HCEC 1CT (cell line): ENCODE measurements at places on chromosomes 3 and 15.

- DNase-seq = no peak
Observed at GRCh38 chr15:77702211-77702957, 69.7 kb upstream of the LINGO1 start.

GRCh38 chr15:25372298-25372697 lies 66.5 kb downstream of the UBE3A start:
- DNase-seq = peak; percentile 67

DNA sequence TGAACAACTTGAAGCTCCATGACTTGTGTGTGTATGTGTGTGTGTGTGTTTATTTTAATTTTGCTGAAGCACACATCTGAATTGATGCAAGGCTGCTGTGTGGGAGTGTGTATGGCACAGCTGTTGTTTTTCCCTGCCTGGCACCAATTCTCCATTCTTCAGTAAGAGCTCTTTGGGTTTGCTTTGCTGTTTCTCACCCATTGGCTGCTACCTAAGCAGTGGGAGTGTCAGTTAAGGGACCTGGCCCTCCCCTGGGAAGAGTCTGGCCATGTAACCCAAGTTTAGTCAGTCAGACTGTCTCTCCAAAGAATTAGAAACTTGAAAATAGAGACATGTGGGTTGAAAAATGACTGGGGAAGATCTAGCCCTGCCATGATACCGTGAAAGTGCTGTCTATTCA lies 126.2 kb upstream of the SYNPR start:
- DNase-seq = no peak

GRCh38 chr3:52433996-52434479 lies 10.9 kb downstream of the SEMA3G start:
- no peak for DNase-seq

DNA sequence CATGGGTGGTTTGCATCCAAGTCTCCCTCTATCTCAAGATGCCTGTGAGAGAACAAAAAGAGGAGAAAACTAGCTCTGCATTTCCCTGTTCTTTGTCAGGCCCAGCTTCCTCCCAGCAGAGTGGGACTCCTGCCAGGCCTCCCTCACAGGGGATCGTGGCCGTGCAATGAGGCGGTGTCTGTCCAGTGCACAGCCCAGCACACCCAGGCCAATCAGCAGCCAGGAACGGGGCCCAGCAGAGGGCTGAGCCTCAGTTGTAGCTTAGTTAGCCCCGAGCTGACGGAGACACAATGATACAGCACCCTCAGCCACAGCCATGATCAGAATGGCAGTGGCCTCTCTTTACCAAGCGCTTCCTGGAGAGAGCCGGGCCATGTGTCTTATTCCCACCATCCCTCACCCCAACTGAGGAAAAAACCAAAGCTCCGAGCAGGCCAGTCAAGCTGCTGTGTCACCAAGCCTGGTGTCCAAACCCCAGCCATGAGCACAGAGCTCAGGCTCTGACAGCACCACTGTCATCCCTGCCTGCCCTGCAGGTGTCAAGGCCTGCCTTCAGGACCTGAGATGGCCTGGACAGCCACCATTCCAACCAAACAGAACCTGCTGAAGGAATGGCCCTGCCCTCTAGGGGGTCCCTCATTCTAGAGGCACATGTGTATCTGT lies 71.1 kb downstream of the DNAJB8 start:
- no peak for DNase-seq

DNA sequence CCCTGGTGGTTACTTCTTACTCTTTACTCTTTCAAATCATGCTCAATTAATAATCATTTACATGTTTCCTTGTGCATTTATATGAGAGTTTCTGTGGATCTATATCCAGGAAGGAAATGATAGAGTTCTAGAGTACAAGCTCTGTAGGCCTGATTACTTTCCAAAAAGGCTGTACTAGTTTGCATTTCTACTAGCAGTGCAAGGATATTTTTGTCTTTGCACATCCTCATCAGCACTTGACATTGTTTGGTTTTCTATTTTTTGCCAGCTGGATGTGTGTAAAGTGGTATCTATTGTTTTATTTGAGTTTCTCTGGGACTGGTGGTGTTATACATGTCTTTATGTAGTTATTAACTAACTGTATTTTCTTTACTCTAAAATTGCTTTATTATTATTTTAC lies 19.6 kb upstream of the SLC7A14 start:
- DNase-seq = no peak

DNA sequence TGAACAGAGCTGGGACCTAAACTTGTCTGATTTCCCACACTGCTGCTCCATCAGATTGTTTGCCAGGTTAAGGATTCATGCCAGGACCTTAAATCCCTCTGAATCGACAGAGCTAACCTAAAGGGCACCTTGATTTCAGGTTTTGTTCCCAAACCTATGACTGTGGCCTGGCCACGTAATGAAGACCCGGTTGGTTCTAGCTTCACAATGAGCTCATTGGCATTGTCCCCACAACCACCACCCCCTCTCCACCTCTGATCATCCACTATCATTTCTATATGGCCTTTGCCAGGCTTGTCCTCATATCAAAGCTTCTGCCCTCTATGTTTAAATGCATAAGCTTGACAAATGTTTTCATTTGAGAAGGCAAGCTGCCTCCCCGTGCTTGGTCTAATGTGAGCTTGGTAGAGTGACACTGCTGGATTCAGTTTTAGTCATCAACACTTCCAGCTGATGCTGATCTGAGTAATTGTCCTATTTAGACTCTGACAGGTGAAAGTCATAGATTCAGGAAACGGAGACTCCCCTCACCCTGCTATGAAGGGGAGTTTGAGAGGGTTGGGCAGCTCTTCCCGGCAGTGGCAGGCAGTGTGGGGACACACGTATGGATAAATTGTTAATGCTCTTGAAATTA lies 407.1 kb upstream of the CFAP20DC start:
- DNase-seq = no peak

GRCh38 chr3:10815487-10815886 lies 541 bp upstream of the SLC6A11 start:
- DNase-seq = no peak

DNA sequence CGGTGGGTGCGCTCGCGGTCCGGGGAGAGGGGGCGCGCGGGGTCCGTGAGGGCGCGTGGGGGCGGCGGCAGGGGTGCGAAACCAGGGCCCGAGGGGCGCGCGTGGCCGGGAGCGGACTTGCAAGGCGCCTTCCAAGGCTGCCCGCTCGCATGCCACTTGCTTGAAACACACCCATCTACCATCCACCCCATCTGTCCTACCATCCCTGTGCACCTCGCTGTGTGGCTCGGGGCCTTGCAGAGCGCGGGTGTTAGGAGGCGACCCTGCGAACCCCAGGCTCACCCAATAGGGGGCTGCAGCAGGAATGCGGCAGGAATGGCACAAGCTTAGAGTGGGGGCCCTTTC lies 240 bp downstream of the CFAP100 start:
- DNase-seq = no peak

DNA sequence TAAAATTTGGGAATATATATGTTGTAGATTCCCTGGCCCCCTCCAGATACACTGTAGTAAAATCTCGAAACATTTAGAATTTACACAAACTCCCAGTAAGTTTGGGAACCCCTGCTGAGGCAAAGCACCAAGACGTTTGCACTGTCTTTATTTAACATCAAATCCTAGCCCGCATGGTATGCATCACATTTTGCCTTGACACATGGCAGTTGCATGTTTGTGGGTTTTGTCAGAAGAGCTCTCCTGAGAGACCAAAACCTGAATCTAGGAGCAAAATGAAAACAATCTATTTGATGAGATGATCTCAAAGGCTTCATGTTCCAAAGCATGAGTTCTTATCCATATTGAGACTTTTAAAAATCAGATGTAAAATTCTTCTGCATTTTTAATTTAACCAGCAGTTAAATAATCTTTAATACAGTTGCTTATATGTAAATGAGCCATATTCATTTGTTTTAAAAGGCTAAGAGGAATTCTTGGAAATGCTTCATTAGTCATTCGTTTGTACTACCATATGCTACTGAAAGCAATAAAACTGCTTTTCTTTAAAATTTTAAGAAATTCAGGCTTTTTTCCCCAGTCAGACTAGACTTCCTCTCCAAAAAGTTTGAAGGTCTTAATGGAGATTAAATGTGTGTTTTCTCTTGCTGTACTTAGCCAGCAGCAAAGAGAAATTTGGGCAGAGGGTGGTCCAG lies 105.2 kb upstream of the BOC start:
- DNase-seq = no peak

DNA sequence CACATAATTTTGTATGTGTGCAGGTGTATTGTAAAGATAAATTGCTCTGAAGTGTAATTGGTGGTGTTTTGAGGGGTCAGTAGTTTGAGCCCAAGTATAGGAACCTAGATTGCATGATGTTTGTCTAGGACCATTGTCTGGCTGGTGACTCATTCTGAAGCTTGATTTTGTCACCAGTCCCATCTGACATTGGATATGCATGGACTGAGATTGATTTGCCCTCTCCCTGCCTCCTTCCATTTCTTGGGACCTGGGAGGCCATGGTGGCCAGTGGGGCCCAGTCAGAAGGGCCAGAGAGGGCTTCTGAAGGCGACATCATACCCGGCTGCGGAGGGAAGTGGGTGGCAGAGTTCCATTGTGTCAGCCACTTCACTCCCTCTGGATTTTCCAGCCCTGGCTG lies 62.3 kb downstream of the PDIA5 start:
- no peak for DNase-seq

GRCh38 chr3:11593318-11594034 lies 50.2 kb downstream of the VGLL4 start:
- DNase-seq = no peak

- no peak for DNase-seq
Observed at GRCh38 chr3:56055546-56055945, 412.7 kb downstream of the ERC2 start.

DNA sequence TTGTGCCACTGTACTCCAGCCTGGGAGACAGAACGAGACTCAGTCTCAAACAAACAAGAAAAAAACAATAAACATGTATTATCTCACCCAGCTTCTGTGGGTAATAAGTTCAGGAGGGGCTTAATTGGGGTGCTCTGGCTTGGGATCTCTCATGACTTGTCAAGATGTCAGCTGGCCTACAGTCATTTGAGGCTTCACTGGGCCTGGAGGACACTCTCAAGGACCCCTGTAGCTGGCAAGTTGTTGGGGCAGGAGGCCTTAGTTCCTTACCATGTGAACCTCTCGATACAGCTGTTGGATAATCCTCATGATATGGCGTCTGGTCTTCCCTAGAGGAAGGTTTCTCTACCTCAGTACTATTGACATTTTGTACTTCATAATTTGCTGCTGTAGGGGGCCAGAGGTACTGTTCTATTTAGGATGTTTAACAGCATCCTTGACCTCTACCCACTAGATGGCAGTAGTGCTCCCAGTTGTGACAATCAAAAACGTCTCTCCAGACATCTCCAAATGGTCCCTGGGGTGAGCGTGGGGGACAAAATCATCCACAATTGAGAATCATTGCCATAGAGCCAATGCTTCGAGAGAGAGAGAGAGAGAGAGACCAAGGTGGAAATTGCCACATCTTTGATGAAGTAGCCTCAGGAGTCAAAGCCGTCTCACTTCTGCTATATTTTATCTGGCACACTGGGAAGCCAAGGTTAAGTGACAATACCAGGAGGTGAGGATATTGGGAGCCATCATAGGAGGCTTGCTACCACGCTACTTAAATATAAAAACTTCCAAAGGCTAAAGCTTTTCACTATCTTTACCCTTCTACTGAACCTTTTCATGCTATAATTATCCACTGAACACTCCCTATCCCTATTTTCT lies 23.9 kb upstream of the SLTM start:
- DNase-seq = peak; percentile 67

DNA sequence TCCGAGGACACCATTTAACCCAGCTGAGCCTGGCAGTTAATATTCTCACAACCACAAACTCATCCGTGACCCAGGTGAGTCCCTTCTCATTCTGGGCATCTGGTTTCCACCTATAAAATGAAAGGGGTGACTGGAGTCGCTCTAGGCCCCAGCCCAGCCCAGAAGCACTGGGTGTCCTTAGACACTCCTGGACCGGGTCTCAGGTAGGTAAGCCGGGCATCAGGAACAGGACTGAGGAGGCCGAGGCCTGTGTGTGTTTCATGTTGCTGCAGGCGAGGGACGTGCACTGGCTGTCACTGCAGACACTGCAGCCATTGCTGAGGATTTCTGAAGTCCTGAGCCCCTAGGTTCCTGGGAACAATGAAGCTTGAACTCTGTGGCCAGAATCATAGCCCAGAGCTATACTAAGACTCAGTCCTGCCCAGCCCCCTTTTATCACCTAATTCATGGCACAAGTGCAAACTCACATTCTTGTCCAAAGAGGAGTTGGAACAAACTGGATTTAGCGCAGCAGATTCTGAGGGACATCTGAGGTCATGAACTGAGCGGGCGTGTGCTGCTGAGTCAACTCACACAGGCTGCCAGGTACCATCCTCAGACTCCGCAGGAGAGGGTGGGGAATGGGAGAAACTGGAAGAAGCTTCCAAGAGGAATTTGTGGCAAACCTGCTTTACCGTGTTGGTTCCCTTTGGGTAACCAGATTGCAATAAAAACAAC lies 184.9 kb downstream of the FAM43A start:
- DNase-seq = no peak

DNA sequence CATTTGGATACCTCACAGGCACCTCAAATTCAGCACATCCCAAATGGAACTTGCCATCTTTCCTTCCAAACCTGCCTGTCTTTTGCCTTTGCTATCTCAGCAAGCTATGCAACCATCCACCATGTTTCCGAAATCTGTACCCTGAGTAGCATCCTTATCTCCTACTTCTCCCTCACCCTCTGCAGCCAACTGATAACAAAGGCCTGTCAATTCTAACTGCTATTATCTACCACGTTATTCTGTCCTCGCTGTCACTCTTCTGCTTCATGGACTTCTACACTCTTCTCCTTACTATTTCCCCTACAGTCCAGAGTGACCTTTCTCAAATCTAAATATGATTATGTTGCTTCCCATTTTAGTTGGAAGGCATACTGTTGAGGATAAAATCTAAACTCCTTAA lies 25.5 kb upstream of the TAFA4 start:
- no peak for DNase-seq

- no peak for DNase-seq
Observed at GRCh38 chr3:25084016-25084415, 344.0 kb upstream of the RARB start.

DNA sequence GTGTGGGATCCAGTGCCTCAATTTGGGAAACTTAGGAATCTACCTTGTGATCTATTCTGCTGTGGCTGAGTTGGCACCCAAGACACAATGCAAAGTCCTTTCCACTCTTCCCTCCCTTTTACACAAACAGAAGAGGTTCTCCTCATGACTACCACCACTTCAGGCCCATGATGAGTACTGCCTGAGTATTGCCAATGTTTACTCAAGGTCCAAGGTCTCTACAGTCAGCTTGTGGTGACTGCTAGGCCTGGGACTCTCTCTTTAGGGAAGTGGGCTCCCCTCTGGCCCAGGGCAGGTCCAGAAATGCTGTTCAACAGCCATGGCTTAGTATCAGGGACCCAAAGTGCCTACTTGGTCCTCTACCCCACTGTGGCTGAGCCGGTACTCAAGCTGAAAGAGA lies 56.8 kb upstream of the PEX5L start:
- DNase-seq = no peak

DNA sequence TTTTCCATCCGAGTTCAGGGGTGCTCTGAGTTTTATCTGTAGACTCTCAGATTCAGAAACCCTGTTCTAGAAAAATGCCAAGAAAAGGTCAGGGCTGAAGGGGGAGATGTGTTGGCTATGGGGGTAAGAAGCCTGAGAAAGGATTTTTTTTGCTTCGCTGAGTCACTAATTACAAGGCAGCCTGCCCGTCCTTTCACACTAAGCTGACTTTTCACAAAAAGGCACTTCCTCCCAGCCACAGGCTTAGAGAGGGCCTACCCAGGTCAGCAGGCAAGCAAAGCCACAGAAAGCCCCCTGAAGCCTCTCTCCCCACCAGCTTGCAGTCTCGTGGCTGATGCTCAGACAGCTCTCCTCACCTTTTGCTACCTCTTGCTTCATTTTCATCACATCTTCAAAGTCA lies 192.6 kb upstream of the PRICKLE2 start:
- DNase-seq = peak; percentile 39

- no peak for DNase-seq
Observed at GRCh38 chr3:4043867-4044575, 244.8 kb downstream of the LRRN1 start.
